ENCODE measurements at places on chromosomes 5 and 9. TPM values are rescaled to one million over a fixed set of nuclear protein-coding genes. Genes with fewer than 3 reads are reported as not detected.

Gene FOXE1
- total RNA-seq, result 48.5 TPM

Gene DENND1A
- total RNA-seq, result 26.8 TPM

Gene SAXO1
- total RNA-seq, result not detected

Gene RNF183
- total RNA-seq, result not detected

Gene GFPT2
- 3.9 TPM for total RNA-seq

Gene C9orf57
- not detected for total RNA-seq

Gene EDIL3
- 3.0 TPM for total RNA-seq
